Stimulated activated CD4-positive, alpha-beta T cell treated with anti-CD3 and anti-CD28 coated beads, Interleukin-2, amount 100 ng/mL, for 4 hours (primary cell): ENCODE measurements at places on chromosomes 7 and 10.

DNA sequence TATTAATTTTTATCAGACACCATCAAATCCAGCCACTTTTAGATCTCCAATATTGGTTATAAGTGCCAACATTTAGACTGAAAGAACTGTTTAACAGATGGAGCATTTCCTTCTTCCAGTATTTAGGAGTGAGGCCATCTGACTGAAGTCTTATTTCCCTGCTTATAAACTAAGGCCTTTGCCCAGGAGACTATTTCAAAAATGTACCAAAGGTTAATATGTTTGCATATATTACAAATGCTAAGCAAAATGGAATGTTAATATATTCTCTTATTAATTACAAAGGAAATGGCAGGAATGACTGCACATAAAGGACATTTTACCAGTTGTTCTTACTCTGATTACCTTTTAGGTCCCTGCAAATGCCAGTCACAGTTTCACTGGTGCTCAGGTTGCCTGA is 238.9 kb upstream of the PLXNA4 start:
- no peak for DNase-seq

GRCh38 chr7:92955081-92955480 is 118.7 kb upstream of the CDK6 start:
- no peak for DNase-seq

- DNase-seq: no peak
Observed at GRCh38 chr7:35482231-35482630, 212.7 kb downstream of the HERPUD2 start.

GRCh38 chr10:75099952-75100763 is 11.3 kb upstream of the SAMD8 start:
- peak; percentile 67 for DNase-seq
